ENCODE measurements at places on chromosomes 12 and 14.

- no peaks in the 10 kb centered on the region for H3K4me1 ChIP-seq
- no peak overlapping the region for H3K4me3 ChIP-seq
- no peak overlapping the region for H3K27ac ChIP-seq
- H3K27me3 ChIP-seq, result no peaks in the 10 kb centered on the region
- no peak for DNase-seq
These were observed 2.1 kb upstream of the KRT1 start for GRCh38 chr12:52682381-52682660.

- H3K27ac ChIP-seq, result no peak overlapping the region
- no peaks in the 10 kb centered on the region for H3K27me3 ChIP-seq
- H3K36me3 ChIP-seq, result no peaks in the 10 kb centered on the region
- no peak for DNase-seq
These were observed 165.9 kb upstream of the HMGA2 start for GRCh38 chr12:65658360-65658759.

- no peak for DNase-seq
- H3K4me1 ChIP-seq, result peaks cover 23% of the 10 kb centered on the region
- H3K36me3 ChIP-seq, result peaks cover 21% of the 10 kb centered on the region
- no peaks in the 10 kb centered on the region for H3K27me3 ChIP-seq
These were observed 54.9 kb downstream of the DCAF5 start for GRCh38 chr14:69097974-69098373.

DNA sequence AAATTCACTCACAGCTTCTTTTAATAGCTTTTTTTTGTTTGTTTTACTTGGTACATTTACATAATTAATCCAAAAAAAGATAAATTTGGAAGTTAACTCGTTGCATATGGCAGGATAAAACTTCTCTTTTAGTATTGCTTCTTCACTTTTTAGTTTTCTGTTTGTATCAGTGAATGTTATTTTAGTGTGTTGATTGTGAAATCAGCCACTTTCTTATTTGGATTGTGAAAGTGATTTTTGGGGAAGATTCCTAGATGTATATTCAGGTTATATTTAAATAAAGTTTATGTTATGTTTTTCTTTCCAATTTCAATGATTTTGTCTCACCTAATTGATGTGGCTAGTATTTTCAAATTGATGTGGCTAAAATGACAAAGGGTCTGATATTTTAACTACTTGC lies 693.9 kb upstream of the MGAT4C start:
- no peaks in the 10 kb centered on the region for H3K36me3 ChIP-seq
- H3K27me3 ChIP-seq, result peaks cover 21% of the 10 kb centered on the region
- no peak overlapping the region for H3K27ac ChIP-seq

DNA sequence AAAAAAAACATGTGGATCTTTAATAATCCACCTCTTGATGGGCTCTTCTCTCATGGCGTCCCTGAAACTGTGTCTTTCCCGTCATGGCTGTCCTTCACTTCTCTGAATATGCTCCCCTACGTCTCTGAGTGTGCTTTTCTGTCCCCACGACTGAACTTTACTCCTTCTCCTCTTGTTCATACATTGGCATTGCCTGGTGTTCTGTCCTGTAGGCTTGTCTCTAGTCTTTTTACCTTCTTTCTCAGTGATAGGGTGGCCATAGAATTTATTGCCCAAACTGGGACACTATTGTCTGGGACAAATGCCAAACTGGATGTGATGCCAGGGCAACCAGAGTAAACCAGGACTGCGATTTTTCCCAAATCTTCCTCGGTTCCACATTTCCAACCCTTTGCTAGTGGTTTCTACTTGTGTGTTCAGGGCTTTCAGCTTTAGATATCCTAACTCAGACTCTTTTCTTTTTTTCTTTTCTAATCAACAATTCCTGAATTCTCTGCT lies 202.2 kb downstream of the ATP23 start:
- no peaks in the 10 kb centered on the region for H3K27me3 ChIP-seq
- no peaks in the 10 kb centered on the region for H3K36me3 ChIP-seq
- no peaks in the 10 kb centered on the region for H3K4me1 ChIP-seq
- DNase-seq, result no peak
- H3K27ac ChIP-seq, result no peak overlapping the region

DNA sequence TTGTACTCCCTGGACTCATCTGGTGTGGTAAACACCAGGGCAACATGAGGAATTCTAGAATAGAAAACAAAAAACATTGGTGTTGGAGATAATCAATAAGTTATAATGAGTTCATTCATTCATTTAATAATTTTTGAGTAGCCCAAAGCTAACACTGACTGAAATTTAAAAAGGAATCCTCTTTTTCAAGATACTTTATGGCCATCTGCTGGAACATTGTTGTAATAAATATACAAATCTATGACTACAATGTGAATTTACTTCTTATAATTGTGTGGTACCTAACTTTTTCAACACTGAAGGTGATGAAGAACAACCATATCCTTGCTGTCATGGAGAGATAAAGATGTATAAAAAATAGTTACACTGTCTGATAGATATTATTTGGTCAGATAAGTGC lies 687.3 kb upstream of the MIS18BP1 start:
- H3K27ac ChIP-seq, result no peak overlapping the region
- H3K27me3 ChIP-seq, result no peaks in the 10 kb centered on the region
- H3K4me3 ChIP-seq, result no peak overlapping the region
- H3K36me3 ChIP-seq, result no peaks in the 10 kb centered on the region

- no peak overlapping the region for H3K4me3 ChIP-seq
- H3K4me1 ChIP-seq, result peaks cover 15% of the 10 kb centered on the region
- H3K27me3 ChIP-seq, result peaks cover 63% of the 10 kb centered on the region
- no peaks in the 10 kb centered on the region for H3K36me3 ChIP-seq
These were observed 647 bp upstream of the SIX1 start for GRCh38 chr14:60649875-60650372.

DNA sequence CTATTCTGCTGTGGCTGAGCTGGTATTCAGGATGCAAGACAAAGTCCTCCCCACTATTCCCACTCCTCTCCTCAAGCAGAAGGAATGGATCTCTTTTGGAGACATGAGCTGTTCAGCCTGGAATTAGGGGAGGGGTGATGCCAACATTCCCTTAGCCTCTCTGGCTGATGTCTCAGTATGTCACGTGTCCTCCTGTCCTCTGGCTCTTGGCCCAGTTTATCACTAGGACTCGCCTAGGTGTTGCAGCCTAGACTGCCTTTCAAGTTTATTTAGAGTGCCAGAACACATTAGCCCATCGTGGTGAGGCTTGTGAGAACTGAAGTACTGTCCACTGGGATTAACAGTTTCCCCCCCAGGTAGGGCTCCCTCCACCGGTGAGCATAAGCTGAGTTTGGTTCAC lies 239.9 kb upstream of the MIS18BP1 start:
- no peaks in the 10 kb centered on the region for H3K27me3 ChIP-seq
- no peaks in the 10 kb centered on the region for H3K4me1 ChIP-seq
- H3K36me3 ChIP-seq, result no peaks in the 10 kb centered on the region
- no peak overlapping the region for H3K27ac ChIP-seq

DNA sequence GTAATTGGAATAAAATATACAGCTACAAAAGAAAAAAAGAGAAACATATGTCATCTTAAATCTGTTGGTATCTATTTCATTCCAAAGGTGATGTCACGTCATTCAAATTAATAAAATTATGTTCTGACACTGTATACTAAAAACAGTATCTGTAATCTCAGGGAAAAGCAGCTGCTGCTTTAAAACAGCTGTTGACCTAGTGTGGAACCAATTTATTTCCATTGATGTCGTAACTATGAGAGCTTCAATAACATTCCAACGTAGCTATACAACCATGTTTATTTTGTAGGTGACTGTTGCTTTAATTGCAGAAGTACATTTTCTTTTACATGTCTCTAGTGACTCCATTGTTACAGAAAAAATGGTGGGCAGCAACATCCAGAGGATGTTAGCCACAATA lies 571.7 kb downstream of the RPS29 start:
- no peak for DNase-seq
- no peak overlapping the region for H3K27ac ChIP-seq
- no peaks in the 10 kb centered on the region for H3K36me3 ChIP-seq
- no peak overlapping the region for H3K4me3 ChIP-seq
- H3K4me1 ChIP-seq, result no peaks in the 10 kb centered on the region

GRCh38 chr14:70713511-70713916 lies 71.8 kb downstream of the TTC9 start:
- no peak overlapping the region for H3K27ac ChIP-seq
- H3K4me1 ChIP-seq, result peaks cover 3% of the 10 kb centered on the region
- DNase-seq, result no peak
- no peak overlapping the region for H3K4me3 ChIP-seq
- peaks cover 6% of the 10 kb centered on the region for H3K27me3 ChIP-seq

DNA sequence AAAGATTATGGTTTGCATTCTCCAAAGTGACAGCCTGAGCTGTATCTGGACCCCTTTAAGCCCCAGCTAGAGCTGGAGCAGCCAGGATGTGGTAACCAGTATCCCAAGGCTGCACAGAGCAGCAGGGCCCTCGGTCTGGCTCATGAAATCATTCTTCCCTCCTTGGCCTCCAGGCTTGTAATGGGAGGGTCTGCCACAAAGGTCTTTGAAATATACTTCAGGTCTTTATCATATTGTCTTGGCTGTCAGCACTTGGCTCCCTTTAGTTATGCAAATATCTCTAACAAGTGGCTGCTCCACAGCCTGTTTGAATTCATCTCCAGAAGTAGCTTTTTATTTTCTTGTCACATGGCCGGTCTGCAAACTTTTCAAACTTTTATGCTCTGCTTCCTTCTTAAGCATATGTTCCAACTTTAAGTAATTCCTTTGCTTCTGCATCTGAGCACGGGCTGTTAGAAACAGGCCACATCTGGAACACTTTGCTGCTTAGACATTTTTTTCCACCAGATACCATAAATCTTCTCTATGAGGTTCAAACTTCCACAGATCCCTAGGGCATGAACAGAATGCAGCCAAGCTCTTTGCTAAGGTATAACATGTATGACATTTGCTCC lies 663.4 kb upstream of the MIS18BP1 start:
- no peak overlapping the region for H3K27ac ChIP-seq
- no peaks in the 10 kb centered on the region for H3K27me3 ChIP-seq
- no peak for DNase-seq
- H3K4me1 ChIP-seq, result no peaks in the 10 kb centered on the region

DNA sequence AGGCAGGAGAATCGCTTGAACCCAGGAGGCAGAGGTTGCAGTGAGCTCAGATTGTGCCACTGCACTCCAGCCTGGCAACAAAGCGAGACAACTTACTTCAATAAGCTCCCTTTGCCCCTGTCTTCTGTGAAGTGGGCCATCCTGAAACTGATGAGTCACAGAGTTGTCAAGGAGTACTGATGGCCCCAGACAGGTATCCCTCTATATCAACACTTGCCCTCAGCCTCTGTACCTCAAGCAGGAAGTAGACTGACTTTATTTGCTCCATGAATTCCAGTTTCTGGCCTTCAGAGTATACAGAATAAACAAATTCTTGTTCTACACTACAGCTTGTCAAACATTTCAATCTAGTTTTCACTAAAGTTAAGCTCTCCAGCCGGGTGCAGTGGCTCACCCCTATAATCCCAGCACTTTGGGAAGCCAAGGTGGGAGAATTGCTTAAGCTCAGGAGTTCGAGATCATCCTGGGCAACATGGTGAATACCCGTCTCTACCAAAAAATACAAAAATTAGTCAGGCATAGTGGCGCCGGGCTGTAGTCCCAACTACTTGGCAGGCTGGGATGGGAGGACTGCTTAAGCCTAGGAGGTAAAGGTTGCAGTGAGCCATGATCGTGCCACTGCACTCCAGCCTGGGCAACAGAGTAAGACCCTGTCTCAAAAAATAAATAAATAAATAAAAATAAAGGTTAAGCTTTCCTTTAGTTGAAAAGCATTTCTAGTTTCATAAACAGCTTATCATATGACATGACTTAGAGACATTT lies 16.4 kb upstream of the LRP10 start:
- H3K27me3 ChIP-seq, result no peaks in the 10 kb centered on the region
- DNase-seq, result no peak
- H3K27ac ChIP-seq, result no peak overlapping the region
- H3K36me3 ChIP-seq, result no peaks in the 10 kb centered on the region
- H3K4me1 ChIP-seq, result peaks cover 1% of the 10 kb centered on the region

DNA sequence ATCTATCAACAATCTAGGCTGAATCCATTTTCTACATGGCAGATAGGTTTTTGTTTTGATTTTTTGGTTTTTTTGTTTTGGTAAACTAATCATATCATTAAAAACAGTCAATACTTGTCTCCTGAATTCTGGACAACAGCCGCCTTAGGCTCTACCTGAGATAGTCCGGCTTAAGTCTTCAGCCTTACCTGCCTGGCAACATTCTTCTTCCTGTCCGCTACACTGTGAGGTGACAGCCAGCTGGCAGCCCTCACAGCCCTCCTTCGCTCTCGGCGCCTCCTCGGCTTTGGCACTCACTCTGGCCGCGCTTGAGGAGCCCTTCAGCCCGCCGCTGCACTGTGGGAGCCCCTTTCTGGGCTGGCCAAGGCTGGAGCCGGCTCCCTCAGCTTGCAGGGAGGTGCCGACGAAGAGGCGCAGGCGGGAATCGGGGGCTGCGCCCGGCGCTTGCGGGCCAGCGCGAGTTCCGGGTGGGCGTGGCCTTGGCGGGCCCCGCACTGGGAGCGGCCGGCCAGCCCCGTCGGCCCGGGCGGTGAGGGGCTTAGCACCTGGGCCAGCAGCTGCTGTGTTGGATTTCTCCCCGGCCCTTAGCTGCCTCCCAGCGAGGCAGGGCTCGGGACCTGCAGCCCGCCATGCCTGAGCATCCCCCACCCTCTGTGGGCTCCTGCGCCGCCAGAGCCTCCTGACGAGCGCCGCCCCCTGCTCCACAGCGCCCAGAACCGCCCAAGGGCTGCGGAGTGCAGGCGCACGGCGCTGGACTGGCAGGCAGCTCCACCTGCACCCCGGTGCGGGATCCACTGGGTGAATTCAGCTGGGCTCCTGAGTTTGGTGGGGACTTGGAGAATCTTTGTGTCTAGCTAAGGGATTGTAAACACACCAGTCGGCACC lies 49.0 kb downstream of the MDGA2 start:
- H3K27me3 ChIP-seq, result no peaks in the 10 kb centered on the region
- H3K36me3 ChIP-seq, result no peaks in the 10 kb centered on the region
- no peak for DNase-seq
- H3K27ac ChIP-seq, result no peak overlapping the region
- H3K4me1 ChIP-seq, result no peaks in the 10 kb centered on the region
- no peak overlapping the region for H3K4me3 ChIP-seq

GRCh38 chr12:8823565-8824300 lies 1.3 kb downstream of the A2ML1 start:
- no peaks in the 10 kb centered on the region for H3K27me3 ChIP-seq

DNA sequence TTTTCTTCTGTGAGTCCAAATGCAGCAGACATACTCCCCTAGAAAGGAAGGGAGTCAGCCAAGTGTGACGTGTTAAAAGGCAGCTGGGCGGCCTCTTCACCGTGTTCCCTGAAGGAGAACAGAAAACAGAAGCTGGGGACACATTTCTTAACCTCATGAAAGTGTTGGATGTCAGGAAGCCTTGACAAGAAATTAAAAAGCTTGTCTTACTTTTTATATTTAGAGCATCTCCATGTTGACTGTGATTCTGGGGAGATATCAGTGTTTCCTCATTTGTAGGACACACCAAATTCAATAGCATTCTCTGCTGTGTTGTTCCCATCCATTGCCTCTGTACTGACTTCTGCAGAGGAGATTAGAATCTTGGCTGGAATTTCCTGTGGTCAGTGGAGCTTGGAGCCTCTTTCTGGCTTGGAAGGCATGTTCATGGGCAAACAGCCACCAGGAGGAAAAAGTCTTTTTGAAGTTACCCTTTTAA lies 93.7 kb downstream of the RMST start:
- H3K27ac ChIP-seq, result no peak overlapping the region
- H3K27me3 ChIP-seq, result no peaks in the 10 kb centered on the region
- H3K4me3 ChIP-seq, result no peak overlapping the region
- H3K4me1 ChIP-seq, result peaks cover 31% of the 10 kb centered on the region

GRCh38 chr12:50442178-50442908 lies 41.7 kb downstream of the LARP4 start:
- H3K4me1 ChIP-seq, result no peaks in the 10 kb centered on the region
- no peak overlapping the region for H3K4me3 ChIP-seq
- H3K27me3 ChIP-seq, result no peaks in the 10 kb centered on the region

GRCh38 chr12:102960766-102961465 lies 3.4 kb downstream of the ASCL1 start:
- peaks cover 17% of the 10 kb centered on the region for H3K4me1 ChIP-seq
- no peak for DNase-seq
- H3K27ac ChIP-seq, result no peak overlapping the region
- peaks cover 17% of the 10 kb centered on the region for H3K27me3 ChIP-seq
- no peak overlapping the region for H3K4me3 ChIP-seq

Data from neuronal stem cell (in vitro differentiated cells).